Amygdala (tissue), 56 donors: ENCODE measurements at places on chromosomes 7 and 10.
A peak's percentile ranks its signal among the peaks of the same experiment; 100 is the strongest.

DNA sequence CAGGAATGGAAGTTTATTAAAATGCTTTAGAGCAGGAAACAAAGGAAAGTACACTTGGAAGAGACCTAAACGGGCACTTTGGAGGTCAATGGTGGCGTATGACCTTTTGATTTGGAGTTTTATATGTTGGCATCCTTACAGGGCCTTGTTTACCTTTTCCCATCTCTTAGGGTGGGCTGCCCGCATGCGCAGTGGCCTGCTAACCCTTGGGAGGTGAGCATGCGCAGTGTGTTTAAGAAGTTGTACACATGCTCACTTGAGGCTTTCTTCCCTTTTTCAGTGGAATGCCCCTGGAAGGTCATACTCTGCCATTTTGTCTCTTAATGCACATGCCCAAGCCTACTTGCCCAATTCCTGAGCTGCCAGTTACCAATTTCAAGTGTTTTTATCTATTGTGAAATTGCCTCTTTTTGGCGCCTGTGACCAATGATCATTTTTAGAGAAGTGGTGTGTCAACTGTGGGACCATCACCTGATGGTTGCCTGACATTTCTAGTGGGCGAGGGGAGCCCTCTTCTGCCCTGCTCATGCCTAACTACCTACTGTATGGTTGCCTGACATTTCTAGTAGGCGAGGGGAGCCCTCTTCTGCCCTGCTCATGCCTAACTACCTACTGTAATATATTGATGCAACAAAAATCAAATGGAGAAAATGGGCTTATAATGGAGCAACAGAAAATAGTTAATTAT lies 138.0 kb downstream of the PPP1R9A start:
- peak; percentile 25 for DNase-seq

GRCh38 chr7:40700653-40701421 lies 566.0 kb downstream of the SUGCT start:
- no peak for DNase-seq

DNA sequence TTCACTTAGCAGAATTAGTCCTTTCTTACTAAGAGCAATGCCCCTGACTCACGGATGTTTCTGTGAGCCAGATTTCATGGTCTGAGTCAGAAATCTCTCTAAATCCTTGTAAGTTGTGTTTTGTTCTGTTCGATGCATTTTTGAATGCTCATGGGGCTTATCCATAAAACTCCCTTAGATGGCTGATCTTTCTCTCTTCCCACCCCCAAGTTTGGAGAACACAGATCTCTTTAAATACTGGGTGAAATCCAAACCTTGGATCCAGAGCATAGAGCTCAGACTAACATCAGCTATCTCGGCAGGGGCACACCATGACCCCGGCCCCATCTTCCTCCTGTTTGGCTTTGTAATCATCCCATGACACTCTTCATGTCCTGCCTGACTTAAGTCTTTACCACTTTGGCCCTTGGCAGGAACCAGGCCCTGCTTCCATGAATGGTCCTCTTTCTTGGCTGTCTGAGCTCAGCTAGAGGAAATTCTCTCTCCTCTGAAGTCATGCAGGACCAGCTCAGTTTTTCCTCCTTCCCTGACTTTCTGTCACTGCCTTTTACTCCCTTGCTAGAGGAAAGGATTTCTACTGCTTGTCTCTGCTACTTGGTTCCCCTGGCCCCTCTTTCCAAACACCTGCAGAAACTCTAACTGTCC lies 120.4 kb upstream of the RAB11FIP2 start:
- DNase-seq = no peak

GRCh38 chr10:84739641-84740040 lies 411.3 kb downstream of the CCSER2 start:
- no peak for DNase-seq

DNA sequence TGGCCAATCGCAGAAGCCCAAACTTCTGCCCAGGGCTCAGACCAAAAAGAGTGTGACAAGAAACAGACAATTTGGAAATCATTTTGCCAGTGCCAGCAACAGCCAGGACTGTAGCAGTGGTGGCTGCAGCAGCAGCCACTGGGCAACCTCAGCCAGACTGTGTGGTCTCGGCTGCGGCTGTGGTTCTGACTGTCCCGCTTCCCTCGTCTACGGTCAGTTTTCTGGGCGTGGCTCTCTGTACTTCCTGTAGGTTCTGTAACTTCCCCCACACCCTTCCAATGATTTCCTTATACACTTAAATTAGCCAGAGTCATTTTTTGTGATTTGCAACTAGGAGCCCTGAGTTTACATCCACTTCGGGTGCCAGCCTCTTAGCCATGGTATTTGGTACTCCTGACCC lies 39.9 kb downstream of the CYTH3 start:
- no peak for DNase-seq

GRCh38 chr10:78624791-78625190 lies 444.0 kb upstream of the ZMIZ1 start:
- DNase-seq = no peak
